ENCODE measurements at places on chromosomes 3 and 15.

DNA sequence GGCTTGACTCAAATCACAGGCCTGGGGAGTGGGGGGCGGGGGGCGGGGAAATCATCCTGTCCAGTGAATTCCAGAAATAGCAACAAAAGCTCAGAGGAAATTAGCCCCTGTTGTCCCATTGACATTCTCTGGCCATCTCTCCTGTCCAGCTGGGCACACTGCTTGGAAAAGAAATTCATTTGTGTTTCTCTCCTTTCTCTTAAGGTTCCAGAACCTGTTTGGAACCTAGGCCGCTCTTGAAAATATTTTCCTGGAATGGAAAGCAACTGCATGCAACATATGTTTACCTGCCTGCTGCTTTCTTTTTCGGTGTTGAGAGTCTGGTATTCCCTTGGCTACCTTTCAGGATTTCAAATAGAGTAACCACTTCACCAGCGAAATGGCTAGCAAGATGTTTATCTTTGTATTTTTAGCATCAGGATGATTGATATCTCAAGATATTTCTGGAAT lies 169.0 kb downstream of the GHSR start:
- no peak for DNase-seq

GRCh38 chr3:121152573-121152972 lies 244.6 kb downstream of the STXBP5L start:
- no peak for DNase-seq

DNA sequence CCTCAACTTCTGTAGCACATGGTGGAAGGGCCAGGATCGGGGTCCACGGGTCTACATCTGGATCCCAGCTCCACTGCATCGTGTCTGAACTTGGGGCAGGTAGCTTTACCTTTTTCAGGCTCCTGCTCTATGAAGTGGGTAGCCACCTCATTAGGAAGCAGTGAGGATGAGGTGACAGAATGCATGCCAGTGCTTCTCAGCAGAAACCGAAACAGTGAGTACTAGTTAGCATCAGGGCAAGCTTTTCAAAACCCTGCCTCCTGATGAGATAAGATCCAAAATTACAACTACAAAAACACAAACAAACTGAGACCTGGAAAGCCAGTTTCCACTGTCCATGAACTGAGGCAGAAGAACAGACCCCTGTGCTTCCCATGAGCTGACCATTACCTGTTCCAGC lies 77.4 kb downstream of the ANXA2 start:
- no peak for DNase-seq

DNA sequence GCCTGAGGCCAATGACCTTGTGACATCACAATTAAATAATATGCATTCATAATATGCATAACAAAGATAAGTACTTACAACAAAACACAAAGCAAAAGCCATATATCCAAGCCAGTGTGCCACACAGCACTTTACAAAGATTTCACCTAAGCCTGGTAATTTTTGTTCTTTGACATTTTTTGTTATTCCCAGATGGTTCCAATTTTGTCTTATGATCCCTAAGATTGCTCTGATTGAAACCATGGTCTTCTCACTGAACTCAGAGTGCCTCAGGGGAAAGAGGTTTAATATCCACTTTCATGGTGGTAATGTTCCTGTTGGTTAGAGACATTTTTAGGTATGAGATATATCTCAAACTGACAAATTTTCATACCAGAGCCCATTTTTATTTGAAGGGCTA lies 29.1 kb downstream of the RETNLB start:
- no peak for DNase-seq

DNA sequence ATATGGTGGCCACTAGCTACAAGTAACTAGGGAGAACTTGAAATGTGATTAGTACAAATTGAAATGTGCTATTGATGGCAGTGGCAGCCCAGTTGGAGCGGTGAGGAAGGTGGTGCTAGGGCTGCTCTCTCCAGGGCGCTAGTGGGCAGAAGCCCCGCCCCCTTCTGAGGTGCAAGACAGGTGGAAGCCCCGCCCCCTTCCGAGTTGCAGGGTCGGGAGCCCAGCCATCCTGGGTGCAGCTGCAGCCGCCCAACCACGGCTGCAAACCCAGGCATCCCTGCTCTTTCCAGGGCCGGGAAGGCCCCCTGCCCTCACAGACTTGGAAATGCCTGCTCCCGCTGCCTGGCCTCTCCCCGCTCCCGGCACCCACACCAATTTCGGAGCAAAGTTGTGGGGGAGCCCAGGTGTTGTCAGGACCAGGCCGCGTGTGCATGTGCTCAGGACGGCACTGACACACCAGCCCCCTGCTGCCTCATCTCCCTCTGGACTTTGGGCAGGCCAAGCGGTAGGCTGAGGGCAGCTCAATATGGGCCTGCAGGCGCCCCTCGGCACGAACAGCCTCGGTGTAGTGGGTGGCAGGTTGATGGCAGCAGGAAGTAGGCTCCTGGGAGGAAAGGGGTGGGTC lies 10.0 kb downstream of the ATR start:
- DNase-seq = no peak

DNA sequence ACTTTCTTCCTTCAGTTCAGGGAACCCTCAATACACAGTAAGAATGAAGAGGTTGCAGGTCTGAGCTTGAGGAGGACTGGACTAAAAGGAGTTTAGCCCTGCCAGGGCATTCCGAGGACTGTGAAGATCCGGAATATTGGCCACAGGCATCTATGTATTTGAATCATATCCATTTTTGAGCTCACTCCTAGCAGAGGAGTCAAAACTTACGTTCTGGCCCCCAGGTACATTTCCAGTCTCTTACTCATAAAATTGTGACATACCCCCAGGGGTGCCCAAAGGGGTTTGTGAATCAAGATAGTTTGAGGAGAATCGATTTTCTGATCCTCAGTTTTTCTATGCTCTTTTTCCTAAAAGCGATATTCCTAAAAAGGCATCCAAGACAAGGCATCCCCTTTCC lies 27.6 kb upstream of the SRP14 start:
- no peak for DNase-seq

DNA sequence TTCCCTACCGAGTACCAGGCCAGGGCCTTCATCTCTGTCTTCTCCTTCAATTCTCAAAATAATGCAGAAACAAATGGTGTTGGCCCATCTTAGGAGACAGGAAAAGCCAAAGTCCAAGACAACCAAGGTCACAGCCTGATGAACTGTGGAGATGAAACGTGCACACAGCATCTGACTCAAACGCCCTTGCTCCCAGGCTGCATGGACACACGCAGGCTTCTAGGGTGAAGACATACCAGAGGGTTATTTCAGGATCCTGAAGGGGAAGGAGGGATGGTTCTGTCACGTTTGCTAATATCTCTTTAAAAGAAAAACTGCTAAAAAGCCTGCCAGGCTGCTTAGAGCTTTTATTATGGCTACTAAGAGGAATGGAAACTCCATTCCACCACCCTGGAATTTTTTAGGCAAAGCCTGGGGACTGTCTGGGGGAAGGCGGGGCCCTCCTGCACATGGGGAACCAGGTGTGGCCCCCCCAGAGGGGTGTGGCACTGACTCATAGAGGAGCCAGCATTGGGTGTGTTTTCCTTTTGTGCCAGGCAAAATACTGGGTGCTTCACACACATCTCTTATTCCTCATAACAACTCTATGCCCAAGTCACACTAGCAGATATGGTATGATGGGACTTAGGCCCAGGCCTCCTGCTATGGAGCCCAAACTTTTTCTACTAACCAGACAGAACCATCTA lies 62.9 kb downstream of the UMPS start:
- DNase-seq = no peak
